HTR-8/SVneo (cell line): ENCODE measurements at places on chromosomes 2 and 18.

GRCh38 chr2:200199576-200200263, 106.8 kb upstream of the SPATS2L start:
- no peak for DNase-seq

DNA sequence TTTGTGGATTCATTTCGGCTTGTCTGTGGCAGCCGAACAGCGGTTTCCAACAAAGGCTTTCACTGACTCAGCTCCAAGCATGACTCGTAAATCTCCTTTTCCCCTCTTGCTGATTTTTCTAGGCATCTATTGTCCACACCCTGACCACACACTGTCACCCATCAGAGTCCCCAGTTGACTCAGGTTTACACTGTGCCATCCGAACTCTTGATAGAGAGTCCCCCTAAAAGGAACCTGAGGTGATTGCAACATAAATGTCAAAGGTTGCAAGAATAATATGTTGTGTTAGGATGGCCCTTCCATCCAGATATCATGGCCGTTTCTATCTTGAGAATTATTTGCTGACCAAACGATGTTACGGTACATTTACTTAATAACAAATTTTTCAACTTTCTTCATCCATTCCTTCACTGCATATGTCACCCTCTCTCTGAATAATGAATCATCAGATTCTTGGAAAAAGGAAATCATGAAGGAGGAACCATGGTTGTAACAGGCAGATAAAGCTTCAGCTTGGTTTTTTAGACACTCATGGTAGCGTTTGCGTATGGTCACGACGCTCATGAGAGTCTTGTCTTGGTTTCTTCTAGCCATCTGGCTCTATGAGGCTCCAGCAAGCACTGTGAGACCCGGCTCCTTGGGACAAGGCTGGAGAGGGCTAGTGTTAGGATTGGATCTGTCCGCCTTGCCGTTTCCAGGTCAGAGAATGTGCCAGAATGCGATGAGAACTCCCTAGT, 72.1 kb downstream of the NPAS2 start:
- no peak for DNase-seq

DNA sequence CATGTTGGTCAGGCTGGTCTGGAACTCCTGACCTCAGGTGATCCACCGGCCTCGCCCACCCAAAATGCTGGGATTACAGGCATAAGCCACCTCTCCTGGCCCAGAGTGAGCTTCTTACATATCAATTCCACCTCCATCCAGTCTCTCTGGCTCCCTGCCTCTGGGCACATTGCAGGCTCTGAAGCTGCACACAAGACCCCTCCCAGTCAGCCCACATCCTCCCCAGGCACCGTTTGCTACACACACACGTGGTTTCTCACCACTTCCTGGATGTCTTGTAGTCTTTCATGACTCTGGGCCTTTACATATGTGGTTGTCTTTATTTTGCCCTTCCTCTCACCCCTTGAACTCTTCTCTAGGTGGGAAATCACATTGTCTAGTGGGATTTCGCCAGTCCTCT, 64.0 kb upstream of the CABLES1 start:
- no peak for DNase-seq

DNA sequence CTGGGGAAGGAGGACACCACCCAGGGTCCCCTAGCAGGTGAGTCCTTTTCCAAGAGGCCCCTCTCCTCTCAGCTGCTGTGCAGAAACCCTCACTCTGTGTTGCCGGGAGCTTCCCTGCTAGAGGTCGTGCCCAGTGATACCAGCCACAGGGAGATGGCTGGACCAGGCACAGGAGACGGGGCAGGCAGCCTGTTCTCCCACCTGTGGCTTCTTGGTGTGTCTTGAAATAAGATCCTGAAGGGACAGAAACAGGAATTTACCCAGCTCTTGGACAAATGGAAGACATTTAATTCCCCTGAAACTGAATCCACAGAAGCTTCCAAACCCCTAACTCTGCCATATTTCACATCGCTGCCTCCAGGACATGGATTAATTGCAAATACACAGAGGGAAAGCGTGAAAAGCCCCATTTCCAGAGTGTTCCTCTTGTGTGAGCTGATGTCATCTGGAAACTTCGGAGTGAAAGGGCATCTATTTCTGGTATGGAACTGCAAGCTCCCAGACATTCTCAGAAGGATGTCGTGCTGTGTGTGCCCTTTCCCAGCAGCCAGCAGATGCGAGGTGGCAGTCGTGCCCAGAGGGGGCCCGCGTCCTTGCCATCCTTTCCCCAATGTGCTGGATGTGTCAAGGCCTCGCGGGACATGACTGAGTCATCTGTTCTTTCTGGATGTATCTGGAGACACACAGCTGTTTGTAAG, 177.7 kb downstream of the SEPTIN10 start:
- no peak for DNase-seq

GRCh38 chr2:224449212-224450147, 47.6 kb upstream of the FAM124B start:
- peak; percentile 41 for DNase-seq

GRCh38 chr2:237353215-237353614, 60.7 kb downstream of the COL6A3 start:
- DNase-seq, result no peak

DNA sequence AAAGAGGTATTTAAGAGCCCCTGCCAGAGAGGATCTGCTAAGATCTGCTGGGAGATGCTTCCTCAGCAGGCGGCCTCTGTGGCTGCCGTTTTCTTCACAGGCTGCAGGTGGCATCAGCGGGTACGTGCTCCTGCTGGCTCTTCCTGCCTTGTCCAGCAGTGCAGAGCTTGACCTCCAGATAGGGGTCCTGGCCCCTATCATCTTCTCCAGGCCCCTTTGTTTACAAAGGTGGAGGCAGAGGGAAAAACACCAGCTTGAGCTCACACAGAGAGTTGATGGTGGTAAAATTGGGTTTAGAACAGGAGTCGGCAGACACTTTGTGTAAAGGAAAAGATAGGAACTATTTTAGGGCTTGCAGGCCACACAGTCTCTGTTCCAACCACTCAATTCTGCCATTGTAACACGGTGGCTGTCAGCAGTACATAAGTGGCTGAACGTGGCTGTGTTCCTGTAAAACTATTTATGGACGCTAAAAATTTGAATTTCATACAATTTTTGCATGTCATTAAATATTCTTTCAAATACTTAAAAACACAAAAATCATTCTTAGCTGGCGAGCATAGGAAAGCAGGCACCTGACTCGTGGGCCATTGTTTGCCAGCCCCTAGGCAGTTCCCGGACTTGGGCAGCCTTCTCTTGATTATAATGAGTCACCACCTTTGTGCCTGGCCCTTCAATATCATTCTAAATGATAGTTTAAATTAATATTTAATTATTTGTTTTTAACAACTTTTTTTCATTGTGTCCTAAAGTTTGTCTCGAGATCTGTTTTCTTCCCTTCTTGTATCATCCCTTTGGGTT, 98.2 kb upstream of the B3GNT7 start:
- DNase-seq, result peak; percentile 78

- DNase-seq, result no peak
These were observed 105.3 kb downstream of the GLI2 start for GRCh38 chr2:120840795-120841487.

GRCh38 chr2:201440182-201440581, 11.1 kb downstream of the TRAK2 start:
- no peak for DNase-seq

DNA sequence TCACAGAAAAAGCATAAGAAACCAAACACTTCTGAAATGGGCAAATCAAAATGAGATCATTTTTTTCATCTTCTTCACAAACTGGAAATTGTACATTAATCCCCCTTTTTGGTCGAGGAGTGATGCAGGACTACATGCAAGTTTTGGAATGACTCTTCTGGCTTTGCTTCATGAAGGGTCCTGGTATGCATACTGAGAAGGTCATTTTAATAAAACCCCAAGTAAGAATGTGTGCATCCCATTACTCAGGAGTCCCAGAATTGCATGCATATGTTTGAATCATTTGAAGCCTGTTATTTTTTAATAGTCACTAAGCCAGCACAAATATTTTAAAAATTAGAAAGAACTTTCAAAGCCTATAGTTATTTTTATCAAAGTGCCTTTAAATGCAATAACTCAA, 16.7 kb upstream of the EHBP1 start:
- no peak for DNase-seq

DNA sequence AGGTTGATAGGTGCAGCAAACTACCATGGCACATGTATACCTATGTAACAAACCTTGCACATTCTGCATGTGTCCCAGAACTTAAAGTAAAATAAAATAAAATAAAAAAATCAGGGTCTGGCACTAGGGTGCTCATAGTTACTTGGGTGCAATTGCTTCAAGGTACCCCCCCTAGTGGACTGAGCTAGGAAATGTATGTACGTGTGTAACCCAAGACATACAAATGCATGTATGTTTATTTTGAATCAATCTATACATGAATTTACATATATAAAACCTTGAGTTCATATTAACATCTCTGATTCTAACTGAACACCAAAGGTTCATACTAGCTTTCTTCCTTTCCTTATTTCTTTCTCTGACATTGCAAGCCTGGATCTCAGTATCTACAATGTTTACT, 51.5 kb downstream of the USP37 start:
- no peak for DNase-seq

DNA sequence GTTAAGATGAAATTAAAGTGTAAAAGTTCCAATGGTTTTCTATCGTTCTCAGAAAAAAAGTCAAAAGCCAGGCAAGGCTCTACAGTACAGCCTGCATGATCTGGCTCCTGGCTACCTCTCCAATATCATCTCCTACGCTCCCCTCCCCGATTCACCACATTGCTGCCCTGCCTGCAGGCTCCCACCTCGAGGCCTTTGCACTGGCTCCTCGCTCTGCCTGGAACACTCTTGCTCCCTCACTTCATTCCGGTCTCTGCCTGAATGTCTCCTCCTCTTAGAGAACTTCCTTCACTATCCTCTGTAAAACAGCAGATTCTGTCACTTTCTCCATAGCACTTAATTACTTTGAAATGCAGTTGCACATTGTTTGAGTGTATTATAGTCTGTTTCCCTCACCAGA, 72.5 kb downstream of the KLF7 start:
- DNase-seq, result no peak

DNA sequence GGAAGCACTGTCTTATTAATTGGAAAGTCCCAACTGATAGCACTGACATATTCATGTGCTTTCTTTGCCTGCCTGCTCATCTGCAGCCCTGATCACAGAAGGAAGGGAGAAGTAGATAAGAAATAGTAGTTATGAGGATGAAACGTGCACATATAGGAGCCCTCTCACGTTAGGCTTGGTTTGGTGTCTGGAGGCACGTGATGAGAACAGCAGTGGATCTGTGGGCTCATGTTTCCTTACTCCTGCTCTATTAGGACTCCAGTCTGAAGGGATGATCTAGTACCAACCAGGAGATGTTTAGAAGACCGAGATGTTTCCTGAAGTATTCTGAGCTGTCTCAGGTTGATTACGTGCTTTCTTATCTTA, 84.9 kb downstream of the MAP4K4 start:
- DNase-seq, result no peak

- no peak for DNase-seq
These were observed 206.3 kb downstream of the ARL6IP6 start for GRCh38 chr2:152924722-152925121.

GRCh38 chr2:208112969-208113368, 11.4 kb downstream of the CRYGD start:
- DNase-seq, result no peak

DNA sequence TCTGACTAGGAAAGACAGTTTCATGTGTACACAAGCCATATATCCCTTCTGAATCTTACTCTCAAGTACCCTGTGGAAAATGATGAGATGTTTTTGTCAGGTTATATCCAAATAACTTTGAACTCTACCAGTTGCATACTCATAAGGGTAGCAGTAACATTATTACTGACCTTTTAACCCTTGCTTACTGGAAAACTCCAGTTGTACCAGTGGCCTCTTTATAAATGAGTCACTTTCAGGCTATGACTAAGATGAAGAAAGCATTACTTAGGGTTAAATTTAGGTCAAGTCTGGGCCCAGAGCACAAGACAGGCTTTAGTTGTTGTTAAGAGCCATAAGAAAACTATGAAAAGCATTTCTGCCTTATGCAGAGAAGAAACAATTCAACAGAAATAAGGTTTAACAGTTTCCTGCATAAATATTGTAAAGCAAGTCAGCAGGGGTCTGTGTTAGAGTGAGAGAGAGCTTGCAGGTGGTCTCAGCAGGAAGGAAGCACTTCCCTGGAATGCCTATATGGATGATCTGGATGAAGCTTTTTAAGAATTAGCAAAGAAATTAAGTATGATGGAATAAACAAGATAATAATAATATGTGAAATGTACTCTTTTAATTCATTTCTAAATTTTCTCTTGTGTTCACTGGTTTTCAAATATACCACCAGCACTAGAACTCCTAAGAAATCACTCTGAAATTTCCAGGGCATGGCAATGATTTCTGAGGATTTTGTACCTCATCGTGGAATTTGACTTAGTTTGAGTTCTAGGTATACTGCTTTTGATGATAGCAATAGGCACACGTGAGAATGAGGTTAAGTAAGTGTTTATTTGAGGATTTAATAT, 126.6 kb downstream of the UBE2E3 start:
- DNase-seq, result peak; percentile 30

DNA sequence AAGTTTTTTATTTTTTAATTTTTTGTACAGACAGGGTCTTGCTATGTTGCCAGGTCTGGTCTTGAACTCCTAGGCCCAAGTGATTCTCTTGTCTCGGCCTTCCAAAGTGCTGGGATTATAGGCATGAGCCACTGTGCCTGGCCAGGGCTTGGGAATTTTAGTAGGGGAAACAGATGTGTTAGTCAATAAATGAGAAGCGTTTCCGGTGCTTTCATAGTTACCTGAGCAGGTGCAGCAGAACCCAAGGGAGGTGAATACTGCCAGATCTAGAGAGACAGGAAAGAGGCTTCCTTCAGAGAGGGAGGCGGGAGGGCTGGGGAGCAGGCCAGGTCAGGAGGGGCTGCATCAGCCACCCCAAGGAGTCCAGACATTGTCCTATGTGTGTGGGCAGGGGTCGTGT, 30.5 kb upstream of the IMPA2 start:
- no peak for DNase-seq

GRCh38 chr2:96888072-96889011, 18.5 kb upstream of the SEMA4C start:
- DNase-seq, result no peak

- DNase-seq, result no peak
These were observed 40.1 kb downstream of the RHOB start for GRCh38 chr2:20487030-20487391.

GRCh38 chr2:187169864-187170263, 278.2 kb downstream of the CALCRL start:
- no peak for DNase-seq

DNA sequence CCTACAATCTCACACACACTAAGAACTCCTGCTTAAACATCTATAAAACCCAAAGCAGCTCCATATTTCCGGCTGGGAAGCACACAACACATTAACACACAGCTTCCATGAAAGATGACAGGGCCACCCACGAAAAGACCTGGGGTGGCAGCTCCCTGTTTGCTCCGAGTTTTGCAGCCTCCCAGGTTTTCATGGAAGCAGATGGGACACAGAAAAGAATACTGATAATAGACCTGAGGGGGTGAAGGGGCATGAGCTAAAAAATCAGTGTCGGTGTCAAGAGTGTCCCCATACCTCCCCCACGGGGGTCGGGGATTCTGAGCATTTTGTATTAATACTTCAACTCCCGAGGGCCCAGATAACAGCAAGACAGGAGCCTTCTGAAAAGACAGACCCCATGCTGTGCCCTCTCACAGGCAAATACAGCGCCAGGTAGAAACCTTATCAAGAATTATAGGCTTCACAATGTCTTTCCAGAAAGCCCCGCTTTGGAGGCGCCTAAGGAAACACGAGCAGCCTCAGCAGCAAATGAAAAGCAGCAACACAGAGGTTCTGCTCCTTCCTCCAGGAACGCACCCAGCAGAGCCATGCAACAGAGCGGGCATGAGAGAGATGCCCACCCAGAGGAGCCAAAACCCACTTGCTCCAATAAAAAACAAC, 50.5 kb downstream of the ZNF516 start:
- no peak for DNase-seq

GRCh38 chr18:79829136-79829854, 31.6 kb downstream of the KCNG2 start:
- no peak for DNase-seq

- peak; percentile 60 for DNase-seq
These were observed 3.7 kb upstream of the SPEG start for GRCh38 chr2:219430633-219431615.
